ENCODE measurements at places on chromosomes 1 and 21. TPM values are rescaled to one million over a fixed set of nuclear protein-coding genes. Genes with fewer than 3 reads are reported as not detected.

SMG7 gene
- total RNA-seq = 78.5 TPM

ADAMTS5 gene
- 0.08 TPM for total RNA-seq

TMIGD3 gene
- not detected for total RNA-seq

- DNase-seq = no peak
Observed at GRCh38 chr1:172697534-172698002, 38.7 kb downstream of the FASLG start.

DNA sequence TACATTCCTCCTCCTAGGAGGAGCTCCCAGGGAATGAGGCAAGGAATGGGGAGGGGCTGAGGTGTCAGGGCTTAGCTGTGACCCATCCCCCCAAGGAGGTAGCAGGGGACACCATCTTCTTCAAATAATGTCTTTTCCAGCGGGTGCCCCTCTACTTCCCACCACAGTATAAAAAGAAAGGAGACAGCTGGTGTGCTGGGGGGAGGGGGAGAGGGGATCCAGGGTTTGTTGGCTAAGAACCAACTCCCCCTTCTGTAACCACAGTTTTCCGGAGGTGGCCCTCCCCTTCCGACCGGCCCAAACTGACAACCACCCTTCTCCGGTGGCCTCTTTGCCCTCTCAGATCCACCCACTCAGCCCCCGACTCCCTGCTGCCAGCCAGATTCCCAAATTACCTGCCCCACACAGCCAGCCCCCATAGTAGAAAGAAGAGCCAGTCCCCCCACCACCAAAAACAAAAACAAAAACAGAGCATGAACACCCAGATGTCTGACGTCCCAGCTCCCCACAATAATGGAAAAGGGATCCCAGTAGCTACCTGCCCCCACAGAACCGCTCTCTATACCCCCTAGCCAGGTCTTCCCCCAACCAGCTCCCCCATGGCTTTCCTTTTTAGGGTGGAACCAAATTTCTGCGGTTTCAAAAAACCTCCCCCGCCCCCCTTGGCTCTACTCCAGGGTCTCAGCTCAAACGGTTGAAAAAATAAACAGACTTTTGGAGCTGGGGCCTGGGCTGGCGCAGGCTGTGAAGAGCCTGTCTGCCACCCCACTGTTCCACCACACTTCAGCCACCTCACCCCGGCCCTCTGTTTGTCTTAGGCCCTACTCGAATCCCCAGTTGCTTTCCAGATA, 2.1 kb downstream of the ARHGEF2 start:
- peak; percentile 83 for DNase-seq

DNA sequence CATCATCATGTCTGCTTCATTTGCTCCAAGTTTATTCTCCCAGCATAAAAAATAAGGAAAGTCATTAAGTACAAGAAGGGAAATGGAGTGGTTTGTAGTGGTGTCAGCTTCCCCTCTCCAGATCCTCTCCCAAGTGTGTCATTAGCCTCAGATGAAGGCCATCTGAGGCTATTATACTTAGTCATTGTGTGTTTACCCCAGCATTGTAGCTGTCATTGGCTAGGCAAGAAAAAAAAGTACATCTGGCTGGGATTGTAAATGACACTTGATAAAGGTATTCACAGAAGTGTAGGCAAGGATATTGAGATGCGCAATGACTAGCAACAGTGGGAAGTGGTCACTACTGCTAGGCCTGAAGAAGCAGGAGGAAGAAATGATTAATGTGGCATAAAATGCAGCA, 316.9 kb upstream of the SGIP1 start:
- DNase-seq = no peak

DNA sequence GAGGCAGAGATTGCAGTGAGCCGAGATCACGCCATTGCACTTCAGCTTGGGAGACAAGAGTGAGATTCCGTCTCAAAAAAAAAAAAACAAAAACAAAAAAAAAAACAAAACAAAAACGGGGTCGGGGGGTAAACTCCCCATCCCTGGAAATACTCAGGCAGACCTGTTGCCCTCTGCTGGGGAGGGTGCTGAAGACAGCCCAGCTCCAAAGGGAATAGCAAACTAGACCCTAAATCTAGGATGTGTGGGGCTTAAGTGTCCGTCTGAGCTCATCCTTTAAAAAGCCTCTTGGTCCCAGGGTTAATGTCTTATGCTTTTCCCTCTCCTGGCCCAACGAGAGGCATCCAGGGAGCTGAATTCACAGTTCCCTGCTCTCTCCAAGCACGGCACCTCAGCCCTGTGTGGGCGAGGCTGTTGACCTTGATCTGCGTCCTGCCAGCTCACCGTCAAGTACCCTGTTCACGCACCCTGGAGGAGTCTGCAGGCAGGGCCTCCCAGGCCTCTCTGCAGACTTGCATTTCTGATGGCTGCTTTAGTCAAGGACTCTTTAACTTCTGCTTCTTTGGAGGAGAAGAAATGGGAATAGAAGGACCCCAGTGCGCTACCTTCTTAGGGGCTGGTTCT, 22.3 kb downstream of the KCND3 start:
- DNase-seq = no peak

GRCh38 chr1:208979776-208980175, 603.7 kb upstream of the CAMK1G start:
- no peak for DNase-seq

DNA sequence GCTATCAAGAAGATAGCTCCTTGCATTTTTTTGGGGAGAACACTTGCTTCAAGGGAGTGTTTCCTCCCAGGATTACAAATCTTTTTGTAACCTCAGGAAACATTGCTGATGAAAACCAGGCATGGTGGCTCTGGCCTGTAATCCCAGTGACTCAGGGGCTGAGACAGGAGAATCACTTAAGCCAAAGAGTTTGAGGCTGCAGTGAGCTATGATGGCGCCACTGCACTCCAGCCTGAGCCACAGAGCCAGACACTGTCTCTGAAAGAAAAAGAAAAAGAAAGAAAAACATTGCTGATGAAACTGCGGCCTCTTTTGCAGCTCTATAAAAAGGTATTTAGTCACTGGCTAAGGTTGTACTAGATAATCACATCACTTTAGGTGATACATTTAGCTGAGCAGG, 7.3 kb downstream of the RNU1-2 start:
- peak; percentile 27 for DNase-seq
